ENCODE measurements at places on chromosomes 2 and 18.
A peak's percentile ranks its signal among the peaks of the same experiment; 100 is the strongest.

GRCh38 chr18:76449111-76449453 lies 46.0 kb downstream of the ZNF516 start:
- DNase-seq = no peak

DNA sequence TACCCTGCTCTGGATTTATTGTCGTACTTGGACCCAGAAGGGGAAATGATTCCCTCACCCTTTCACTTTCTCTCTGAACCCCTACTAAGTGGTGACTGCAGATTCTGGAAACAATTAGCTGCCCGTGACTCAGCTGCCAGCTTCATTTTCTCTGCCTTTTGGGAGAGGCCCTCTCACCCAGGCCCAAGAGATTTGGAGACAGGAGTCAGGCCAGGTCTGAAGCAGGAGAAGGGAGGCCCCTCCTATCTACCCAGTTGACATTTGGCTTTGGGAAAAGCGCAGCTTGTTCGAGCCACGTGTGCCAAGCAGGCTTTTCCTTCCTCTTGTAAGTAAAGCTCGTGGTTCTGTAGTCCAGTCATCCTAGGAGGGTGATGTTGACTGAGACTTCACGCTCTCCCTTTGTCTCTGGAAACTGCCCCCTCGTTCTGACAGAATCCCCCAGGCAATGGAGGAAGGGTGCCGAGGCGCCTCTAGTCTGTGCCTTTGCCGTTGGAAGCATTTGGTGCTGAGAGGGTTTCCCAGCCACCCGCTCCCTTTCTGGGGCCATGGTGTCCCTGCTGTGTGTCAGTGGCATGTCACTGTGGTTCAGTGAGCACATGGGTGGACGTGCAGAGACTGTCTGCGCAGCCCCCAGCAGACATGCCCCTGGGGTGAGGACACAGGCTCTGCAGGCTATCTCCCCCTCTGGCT lies 8.6 kb downstream of the OXER1 start:
- DNase-seq = peak; percentile 23

- no peak for DNase-seq
Measured at GRCh38 chr18:55893948-55894347, 306.0 kb upstream of the TCF4 start.

DNA sequence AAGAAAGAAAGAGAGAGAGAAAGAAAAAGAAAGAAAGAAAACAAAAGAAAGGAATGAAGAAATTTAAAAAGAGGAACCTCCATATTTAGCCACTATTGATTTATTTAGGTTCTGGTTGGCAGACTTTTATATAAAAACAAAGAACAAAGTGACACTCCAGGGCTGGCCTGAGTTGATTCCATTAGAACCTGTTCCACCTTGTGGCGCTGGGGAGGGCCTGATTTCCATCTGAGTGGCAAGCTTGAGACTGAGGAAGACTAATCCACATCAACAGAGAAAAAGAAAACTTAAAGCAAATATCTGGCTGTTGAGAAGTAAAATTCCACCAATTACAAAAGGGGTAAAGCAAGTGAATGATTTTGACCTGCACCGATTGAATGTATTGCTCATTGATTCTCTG lies 345.3 kb downstream of the EN1 start:
- DNase-seq = no peak
